ENCODE measurements at places on chromosomes 3 and 15.
A peak's percentile ranks its signal among the peaks of the same experiment; 100 is the strongest.

DNA sequence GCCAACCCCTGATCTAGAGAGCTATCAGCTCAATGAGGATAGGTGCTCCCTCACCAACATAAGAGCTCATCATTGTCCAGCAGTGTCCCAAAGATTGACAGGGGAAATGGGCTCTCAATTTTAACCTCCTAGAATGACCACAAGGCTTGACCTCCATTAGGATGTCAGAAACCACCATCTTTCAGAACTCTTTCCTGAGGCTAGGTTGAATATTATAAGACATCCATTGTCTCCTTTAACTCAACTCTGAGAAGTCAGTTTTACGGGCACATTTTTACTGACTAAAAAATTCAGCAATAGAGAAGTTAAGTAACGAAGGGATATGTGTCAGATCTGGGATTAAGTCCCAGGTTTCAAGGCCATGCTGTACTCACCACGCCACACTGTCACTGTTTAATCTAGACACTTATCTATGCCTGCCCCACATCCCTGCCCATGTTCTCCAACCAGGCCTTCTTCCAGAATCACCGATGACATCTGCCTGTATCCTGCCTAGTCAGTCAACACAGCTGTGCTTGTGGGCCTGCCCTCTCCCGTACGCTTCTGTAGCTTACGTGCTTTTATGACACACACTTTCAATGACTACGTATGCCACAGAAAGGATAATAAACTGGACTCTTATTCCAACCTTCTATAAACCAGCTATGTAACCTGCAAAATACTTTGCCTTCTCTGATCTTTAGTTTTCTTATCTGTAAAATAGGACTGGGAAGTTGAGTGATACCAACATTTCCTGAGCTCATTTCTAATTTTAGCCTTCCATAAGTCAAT lies 17.1 kb upstream of the MUC13 start:
- no peak for DNase-seq

- DNase-seq = no peak
These were observed 611.2 kb upstream of the CFAP20DC start for GRCh38 chr3:59660852-59661625.

DNA sequence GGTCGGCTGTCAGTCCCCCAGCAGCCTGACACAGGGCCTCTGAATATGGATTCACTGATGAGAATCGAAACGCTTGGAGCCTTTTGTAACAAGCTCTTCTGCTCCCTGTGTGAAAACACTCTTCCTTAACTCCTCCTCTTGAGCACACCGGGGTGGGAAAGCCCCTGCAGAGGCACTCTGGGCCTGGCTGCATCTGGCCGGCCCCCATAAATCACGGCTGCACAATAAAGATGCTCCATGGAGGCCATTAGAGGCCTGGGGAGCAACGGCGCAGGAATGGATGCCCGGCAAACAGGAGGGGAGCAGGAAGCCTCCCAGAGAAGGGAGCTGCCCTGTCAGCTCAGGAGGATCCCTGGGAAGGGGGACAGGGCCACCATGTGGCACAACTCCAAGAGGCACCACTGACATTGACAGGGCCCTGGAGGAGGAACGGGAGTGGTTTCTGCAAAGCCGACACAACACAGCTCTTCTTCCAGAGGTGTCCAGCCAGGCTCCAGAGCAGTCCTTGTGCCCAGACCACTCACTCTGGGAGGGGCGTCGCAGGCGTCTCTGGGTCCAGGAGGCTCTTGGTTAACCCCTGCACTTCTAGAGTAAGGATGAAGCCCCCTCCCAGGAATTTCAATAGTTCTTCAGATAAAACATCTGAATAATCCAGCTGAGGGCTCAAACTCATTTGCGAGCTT lies 509.3 kb upstream of the PPP2R3A start:
- peak; percentile 21 for DNase-seq

- DNase-seq = no peak
These were observed 8.5 kb upstream of the RUVBL1 start for GRCh38 chr3:128131897-128132646.

GRCh38 chr3:12891985-12892839 lies 50.8 kb upstream of the RPL32 start:
- no peak for DNase-seq

GRCh38 chr3:94402126-94402525 lies 339.3 kb downstream of the NSUN3 start:
- DNase-seq = no peak

DNA sequence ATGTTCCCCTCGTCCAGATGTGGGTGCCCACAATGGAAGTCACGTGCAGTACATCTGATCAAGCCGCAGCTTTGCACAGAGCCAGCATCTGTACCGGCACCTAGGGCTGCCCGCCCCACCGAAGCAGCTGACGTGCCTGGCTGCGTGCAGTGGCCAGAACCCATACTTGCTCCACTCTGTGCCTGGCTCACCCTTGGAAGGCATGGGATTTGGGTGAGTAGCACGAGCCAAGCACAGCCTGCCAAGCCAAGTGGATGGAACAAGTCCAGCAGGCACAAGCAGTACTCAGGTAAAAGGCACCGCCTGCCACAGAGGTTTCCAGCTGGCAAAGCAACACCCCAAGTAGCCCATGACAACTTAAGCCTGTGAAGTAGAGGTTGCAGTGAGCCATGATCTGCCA lies 261.3 kb downstream of the TBC1D5 start:
- no peak for DNase-seq

DNA sequence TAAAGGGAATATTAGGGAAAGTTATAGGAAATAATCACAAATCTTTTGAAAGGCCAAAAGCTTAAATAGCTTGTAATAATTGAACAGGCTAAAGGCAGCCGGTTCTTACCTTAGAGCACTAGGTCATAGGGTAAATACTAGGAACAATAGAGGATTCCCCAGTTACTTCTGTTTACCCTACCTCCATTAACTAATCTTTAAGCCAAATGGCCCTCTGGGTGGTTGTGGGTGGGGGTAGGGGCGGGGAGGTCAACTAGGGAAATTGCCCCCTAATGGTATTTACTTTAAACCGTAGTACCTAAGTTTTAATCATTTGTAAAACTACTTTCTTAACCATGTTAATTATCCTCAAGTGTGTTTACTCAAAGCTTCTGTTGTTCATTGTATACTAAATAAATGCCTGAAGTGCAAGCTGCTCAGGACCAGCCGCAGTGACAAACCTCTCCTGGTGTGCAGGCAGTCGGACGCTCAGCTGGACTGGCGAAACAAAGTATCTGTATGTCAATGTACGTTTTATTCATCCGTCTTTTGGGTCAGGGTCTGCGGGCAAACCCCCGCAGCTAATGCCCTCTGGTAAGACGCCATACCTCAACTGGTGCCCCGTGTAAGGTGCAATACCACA lies 18.9 kb downstream of the MAGEL2 start:
- DNase-seq = no peak

DNA sequence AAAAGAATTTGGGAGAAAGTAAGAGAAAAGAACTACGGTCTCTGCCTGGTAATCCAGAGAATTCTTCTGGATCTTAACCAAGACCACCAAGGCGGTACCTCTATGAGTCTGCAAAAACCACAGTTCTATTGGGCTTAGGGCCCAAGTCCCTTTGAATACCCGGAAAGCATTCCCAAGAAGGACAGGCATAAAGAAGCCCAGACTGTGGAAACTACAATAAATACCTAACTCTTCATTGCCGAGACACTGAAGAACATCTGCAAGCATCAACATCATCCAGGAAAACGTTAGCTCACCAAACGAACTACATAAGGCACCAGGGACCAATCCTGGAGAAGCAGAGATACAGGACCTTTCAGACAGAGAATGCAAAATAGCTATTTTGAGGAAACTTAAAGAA lies 162.3 kb upstream of the TMC3 start:
- no peak for DNase-seq

GRCh38 chr3:188036375-188037194 lies 117.4 kb upstream of the LPP start:
- DNase-seq = no peak

DNA sequence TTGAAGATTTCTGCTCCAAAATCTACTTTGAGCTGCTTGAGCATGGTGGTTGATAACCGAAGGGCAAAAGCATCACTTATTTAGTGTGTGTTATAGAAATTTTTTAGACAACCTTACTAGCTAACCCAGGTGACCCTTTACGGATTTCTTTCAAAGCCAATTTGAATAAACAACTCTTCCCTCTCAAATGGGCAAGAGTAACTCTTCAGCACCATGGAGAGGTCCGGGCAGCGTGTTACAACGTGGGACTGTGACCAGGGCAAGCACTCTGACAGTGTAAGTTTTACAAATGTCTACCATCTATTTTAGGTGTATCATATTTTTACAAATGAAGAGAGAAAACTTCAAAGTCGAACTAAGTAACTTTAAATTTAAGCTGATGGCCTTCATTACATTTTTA lies 471.8 kb downstream of the MFSD1 start:
- no peak for DNase-seq

GRCh38 chr3:55000546-55000945 lies 72.7 kb upstream of the LRTM1 start:
- no peak for DNase-seq

DNA sequence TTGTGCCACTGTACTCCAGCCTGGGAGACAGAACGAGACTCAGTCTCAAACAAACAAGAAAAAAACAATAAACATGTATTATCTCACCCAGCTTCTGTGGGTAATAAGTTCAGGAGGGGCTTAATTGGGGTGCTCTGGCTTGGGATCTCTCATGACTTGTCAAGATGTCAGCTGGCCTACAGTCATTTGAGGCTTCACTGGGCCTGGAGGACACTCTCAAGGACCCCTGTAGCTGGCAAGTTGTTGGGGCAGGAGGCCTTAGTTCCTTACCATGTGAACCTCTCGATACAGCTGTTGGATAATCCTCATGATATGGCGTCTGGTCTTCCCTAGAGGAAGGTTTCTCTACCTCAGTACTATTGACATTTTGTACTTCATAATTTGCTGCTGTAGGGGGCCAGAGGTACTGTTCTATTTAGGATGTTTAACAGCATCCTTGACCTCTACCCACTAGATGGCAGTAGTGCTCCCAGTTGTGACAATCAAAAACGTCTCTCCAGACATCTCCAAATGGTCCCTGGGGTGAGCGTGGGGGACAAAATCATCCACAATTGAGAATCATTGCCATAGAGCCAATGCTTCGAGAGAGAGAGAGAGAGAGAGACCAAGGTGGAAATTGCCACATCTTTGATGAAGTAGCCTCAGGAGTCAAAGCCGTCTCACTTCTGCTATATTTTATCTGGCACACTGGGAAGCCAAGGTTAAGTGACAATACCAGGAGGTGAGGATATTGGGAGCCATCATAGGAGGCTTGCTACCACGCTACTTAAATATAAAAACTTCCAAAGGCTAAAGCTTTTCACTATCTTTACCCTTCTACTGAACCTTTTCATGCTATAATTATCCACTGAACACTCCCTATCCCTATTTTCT lies 23.9 kb upstream of the SLTM start:
- DNase-seq = peak; percentile 72

GRCh38 chr15:94370206-94370935 lies 139.0 kb downstream of the MCTP2 start:
- DNase-seq = no peak

- DNase-seq = no peak
These were observed 7.6 kb downstream of the HDC start for GRCh38 chr15:50257924-50258323.

GRCh38 chr3:158109804-158110657 lies at the start of gene RSRC1:
RSRC1 (plus strand) TSS chr3:158110089; CDS start chr3:158122105, 12,016 bp downstream.
- peak; percentile 35 for DNase-seq

- no peak for DNase-seq
These were observed 4.0 kb downstream of the MAP1A start for GRCh38 chr15:43521419-43521818.

- no peak for DNase-seq
These were observed 244.1 kb downstream of the SLCO3A1 start for GRCh38 chr15:92097474-92098178.

GRCh38 chr15:87653646-87654045 lies 602.9 kb downstream of the NTRK3 start:
- DNase-seq = no peak

GRCh38 chr3:145383416-145383815 lies 777.6 kb downstream of the PLOD2 start:
- DNase-seq = no peak

- DNase-seq = no peak
These were observed 77.3 kb upstream of the NR2F2 start for GRCh38 chr15:96253006-96253747.

- no peak for DNase-seq
These were observed 73.2 kb downstream of the INO80 start for GRCh38 chr15:41042851-41043250.

GRCh38 chr15:73851689-73852088 lies 21.7 kb upstream of the TBC1D21 start:
- DNase-seq = no peak

- no peak for DNase-seq
These were observed 20.1 kb downstream of the SLC12A8 start for GRCh38 chr3:125192190-125193035.

DNA sequence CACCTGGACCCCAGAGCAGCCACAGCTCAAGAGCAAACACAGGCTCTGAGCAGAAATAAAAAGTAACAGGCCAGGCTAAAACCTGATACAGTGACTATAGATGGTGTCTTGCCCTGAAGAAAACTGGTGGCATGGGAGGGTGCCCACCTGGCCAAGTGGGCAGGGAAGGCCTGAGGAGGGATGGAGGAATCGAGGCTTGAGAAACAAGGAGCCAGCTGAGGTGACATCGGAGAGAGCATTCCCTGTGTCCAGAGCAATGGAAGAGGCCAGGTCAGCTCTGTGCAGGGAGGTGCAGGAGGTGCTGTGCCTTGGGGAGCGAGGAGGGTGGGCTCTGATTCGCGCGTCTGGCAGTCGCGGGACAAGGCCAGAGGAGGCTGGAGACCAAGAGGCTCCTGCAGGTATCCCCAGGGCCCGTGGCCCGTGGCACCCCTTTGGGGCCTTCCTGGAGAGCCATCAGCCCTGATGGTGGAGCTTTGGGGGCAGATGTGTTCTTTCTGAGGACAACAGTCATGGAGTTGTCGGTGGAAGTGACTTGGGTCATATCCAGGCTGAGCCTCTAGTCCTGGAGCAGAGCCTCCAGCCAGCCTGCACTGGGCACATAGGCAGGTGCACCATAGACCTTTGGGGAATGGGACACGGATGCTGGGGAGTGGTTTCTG lies 56.1 kb downstream of the PLXNA1 start:
- no peak for DNase-seq

DNA sequence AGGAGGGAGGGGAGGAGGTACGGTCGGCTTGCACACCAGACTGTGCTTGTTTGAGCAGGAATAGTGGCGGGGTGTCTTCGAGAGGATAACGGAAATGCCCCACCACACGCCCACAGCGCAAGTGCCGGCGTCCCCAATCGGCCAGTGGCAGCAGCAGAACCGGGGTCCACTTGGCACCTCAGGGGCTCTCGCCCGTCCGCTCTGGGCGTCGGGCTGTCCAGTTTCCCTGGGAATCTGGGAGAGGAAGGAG lies 53.7 kb downstream of the CCDC54 start:
- DNase-seq = no peak

GRCh38 chr3:58021962-58022361 lies 13.7 kb downstream of the FLNB start:
- no peak for DNase-seq

- no peak for DNase-seq
These were observed 126.1 kb downstream of the LRRK1 start for GRCh38 chr15:101045236-101045646.

- no peak for DNase-seq
These were observed 120.1 kb upstream of the NMNAT3 start for GRCh38 chr3:139797724-139798343.

GRCh38 chr3:148866261-148866660 lies 1.2 kb downstream of the CPA3 start:
- DNase-seq = no peak

GRCh38 chr3:184015381-184016019 lies 2.2 kb downstream of the ABCC5 start:
- no peak for DNase-seq
